Nasal cavity respiratory epithelium epithelial cell of viscerocranial mucosa (primary cell): ENCODE measurements at places on chromosomes 1 and 21. TPM values are rescaled to one million over a fixed set of nuclear protein-coding genes. Genes with fewer than 3 reads are reported as not detected.

KRTAP19-1 gene
- total RNA-seq = not detected in 2 replicates

KPRP gene
- total RNA-seq = 0.34 TPM in 1 of 2 replicates, not detected in the other

IL20 gene
- 0.43 and 3.8 TPM in 2 replicates for total RNA-seq

STPG1 gene
- total RNA-seq = 6.2 and 8.5 TPM in 2 replicates

RPTN gene
- total RNA-seq = 0.78 and 1.7 TPM in 2 replicates
